Upper lobe of right lung (tissue), 1 donor: ENCODE measurements at places on chromosomes 1 and 21. TPM values are rescaled to one million over a fixed set of nuclear protein-coding genes. Genes with fewer than 3 reads are reported as not detected.

Gene LCE1E
- not detected for total RNA-seq

Gene WNT4
- 1.8 TPM for total RNA-seq

Gene TBX15
- total RNA-seq = 0.64 TPM

Gene ABCA4
- total RNA-seq = 1.4 TPM

Gene LCE2C
- not detected for total RNA-seq

Gene FCRL5
- 0.93 TPM for total RNA-seq
